Activated CD8-positive, alpha-beta memory T cell treated with anti-CD3 and anti-CD28 coated beads, Interleukin-2, amount 50 U/mL, for 4 hours (primary cell): ENCODE measurements at places on chromosomes 4 and X.

GRCh38 chrX:152892999-152893891 lies 4.6 kb upstream of the ZNF185 start:
- no peak for DNase-seq

- no peak for DNase-seq
These were observed 2050.7 kb downstream of the ARAP2 start for GRCh38 chr4:34193451-34194154.

GRCh38 chrX:9340598-9341290 lies 124.1 kb upstream of the TBL1X start:
- DNase-seq: peak; percentile 33

DNA sequence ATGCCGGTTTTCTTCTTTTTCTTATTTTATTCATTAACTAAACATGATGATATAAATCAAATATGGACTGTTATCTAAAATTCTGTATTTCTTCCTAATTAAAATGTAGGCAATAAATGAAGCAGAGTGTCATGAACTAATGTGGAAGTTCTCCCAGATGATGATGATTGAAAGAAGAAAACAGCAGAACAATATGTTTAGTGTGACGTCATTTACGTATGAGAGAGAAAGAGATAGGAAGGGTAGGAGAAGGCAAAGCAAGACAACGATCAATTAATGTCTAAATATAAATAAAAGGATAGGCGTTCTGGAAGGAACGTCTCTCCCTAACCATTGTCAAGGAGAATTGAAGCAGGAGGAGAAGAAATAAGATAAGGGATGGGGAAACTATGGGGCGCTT lies 105.2 kb downstream of the NEUROG2 start:
- no peak for DNase-seq

- no peak for DNase-seq
These were observed 2747.1 kb downstream of the PCDH7 start for GRCh38 chr4:33467291-33467690.

DNA sequence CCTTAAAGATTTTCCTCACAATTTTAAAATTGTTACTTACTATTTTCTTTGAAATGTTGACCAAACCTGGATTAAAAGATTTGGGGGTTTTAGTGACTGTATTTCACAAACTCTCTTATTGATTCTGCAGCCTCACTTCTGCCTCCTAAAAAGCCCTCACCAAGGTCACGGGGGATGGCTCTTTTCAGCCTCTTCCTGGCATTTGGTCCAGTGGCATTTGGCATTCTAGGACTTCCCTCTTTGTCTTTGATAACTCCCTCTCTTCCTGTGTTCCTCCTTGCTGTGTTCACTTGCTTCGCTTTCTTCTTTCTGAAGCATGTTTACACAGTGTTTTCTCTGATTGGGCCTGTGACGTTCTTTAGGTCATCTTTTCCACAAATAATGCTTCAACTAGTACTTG lies 21.5 kb downstream of the PKD2 start:
- no peak for DNase-seq

GRCh38 chr4:3307891-3308575 lies 15.2 kb downstream of the RGS12 start:
- DNase-seq: no peak

GRCh38 chrX:28586286-28586685 lies 960 bp upstream of the IL1RAPL1 start:
- DNase-seq: no peak

DNA sequence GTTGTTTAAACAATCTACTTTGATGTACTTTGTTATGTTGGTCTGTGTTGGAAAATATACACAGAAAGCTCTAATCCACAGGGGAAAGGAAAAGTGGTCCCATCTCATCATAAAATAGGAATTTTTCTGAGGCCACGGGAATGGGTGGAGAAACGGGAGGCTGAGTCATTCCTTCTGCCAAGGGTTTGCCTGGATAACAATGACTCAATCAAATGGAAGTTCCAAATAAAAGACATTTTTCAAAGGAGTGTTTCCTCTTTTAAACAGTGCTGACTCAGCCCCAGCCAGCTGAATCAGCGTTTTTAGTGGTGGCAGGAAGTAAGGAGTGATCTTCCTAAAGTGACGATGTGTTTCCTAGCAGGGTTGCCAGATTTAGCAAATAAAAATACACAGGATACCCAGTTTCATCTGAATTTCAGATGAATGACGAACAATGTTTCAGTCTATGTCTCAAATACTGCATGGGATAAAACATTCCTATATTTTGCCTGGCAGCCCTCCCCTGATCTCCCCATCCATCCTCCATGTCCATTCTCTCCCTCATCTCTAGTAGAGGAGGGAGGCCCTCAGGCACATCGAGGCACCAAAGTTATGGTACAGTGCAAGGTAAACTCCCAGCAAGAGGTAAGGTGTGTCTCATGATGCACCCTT lies 345.4 kb upstream of the GATB start:
- DNase-seq: no peak

- no peak for DNase-seq
These were observed 1883.4 kb downstream of the STIM2 start for GRCh38 chr4:28744066-28744465.

- no peak for DNase-seq
These were observed 422.3 kb downstream of the STPG2 start for GRCh38 chr4:97720869-97721432.

DNA sequence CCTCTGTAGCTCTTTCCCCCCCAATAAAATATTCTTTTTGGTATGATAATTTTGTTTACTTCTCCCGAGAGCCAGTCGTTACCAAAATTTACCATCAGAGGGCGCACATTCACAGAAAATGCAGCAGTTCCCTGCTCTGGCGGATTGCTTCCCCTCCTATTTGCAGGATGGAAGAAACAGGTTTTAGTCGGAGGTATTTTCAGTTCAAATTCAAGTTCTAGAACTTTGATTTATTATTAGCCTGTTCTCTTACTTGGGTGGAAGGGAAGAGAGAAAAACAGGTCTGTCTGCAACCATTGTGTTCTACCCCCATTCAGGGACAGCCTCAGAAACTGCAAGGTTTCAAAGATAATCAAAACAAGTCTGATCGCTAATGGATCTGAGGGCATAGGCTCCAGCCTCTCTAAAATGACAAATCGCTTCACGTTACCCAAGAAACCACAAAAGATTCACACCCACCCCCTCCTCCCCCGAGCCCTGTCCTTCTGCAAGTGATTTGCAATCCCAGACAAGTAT lies 263.8 kb upstream of the RPS6KA3 start:
- DNase-seq: peak; percentile 59

DNA sequence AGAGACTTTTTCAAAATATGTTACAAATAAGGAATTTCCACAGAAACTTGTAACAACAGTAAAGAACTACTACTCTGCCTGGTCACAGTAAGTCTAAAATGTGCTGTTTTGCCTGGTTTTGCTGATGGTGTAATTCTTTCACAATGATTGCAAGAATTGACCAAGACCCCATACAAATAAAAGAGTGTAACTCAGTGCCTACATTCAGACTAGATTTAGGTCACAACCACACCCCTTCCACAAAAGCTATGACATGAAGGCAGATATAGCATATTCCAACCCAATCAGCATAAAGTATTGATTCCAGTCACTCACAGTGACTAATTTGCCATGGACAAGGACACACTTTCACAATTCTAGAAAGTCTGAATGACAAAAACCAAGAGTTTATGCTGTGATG lies 53.7 kb upstream of the TMPRSS11F start:
- DNase-seq: no peak

- DNase-seq: no peak
These were observed 7.3 kb downstream of the TAB3 start for GRCh38 chrX:30881797-30882196.

GRCh38 chr4:15451181-15451865 lies 18.4 kb upstream of the CC2D2A start:
- no peak for DNase-seq

GRCh38 chrX:9557521-9557920 lies 92.7 kb downstream of the TBL1X start:
- DNase-seq: no peak

DNA sequence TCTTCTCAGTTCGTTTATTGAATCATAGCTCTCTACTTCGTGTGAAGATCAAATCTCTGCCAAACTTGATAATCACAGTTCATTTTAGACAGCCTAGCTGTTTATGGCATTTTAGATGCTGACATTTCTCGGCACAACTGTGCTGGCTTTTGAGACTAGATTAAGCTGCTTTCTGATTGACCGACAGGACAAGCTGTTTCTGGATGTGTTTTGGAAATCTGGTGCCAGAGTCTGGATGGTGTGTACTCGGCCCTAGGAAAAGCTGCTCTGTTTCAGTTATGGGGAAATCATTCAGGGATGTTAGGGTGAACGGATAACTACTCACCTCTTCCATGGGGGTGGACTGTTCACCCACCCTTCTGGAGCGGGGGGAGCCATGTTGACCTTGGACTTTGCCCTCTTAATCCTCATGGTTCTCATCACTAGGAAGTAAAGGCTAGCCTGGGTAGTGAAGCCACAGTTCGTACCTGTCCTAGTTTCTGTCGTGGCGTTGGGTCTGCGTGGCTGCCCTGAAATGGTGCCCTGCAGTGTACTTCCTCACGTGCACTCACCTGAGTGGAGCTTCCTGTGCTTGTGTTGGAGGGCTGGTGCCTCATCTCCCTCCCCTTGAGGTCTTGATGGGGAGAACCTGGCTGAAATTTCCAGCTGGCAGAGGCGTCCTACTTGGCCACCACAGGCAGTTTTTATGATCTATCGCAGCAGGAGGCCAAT lies 13.7 kb upstream of the WDR1 start:
- DNase-seq: no peak

GRCh38 chr4:140595065-140595464 lies 26.3 kb upstream of the UCP1 start:
- no peak for DNase-seq

- DNase-seq: no peak
These were observed 37.7 kb upstream of the LRBA start for GRCh38 chr4:151052785-151053184.

GRCh38 chr4:143335979-143336780 lies 496 bp upstream of the GAB1 start:
- DNase-seq: no peak

GRCh38 chrX:65528705-65529340 lies 5.8 kb downstream of the LAS1L start:
- DNase-seq: peak; percentile 70

- DNase-seq: no peak
These were observed 44.0 kb downstream of the ADRA2C start for GRCh38 chr4:3810111-3810680.

DNA sequence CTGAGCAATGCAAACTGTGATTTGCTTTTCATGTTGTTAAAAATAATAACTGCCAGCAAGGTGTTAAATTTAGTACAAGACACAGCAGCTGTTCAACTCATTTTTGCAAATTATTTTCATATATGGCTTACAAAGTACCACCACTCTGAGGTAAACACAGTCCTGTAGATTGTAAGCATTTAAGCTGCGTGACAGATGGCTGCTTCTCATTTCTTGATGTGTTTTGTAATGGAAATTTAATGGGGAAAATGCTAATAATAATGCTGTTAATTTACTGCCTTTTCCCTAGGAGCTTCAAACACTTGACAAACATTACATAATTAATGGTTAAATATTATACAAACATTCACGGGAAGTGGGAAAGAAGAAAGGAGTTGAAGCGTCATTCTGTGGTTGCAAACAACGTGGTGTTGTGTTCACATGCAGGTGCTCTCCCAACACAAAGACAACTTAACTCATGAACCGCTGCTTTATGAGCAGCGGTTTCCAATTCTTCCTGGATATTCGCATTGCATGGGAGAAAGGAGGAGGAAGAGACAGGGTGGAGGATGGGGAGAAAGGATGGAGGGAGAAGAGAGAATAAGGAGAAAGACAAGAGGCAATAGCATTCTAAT lies 236.8 kb upstream of the VCX start:
- no peak for DNase-seq

DNA sequence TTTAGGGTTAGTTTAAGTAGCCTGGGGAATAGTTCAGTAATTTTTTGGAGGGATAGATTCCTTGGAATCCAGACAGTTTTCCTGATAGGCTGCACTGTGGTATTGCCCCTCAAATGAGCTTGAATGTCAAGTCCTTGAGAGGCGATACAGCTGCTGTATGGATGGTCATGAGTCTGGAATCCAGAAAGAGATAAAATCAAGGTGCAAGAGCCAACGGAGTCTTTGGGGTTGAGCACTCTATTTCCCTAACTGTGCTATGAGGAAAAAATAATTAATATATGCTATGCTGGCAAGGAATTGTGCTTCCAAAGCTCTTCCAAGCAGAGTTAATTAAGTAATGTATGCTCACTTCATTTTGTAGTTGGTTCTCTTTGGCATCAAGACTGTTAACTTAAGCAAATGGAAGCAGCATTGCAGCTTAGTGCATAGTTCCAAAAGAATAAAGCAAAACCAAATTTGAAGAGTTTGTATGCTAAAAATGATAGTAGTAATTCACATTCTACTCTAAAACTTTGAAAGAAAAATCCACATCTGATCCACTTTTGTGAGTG lies 48.8 kb downstream of the LIMCH1 start:
- DNase-seq: no peak

DNA sequence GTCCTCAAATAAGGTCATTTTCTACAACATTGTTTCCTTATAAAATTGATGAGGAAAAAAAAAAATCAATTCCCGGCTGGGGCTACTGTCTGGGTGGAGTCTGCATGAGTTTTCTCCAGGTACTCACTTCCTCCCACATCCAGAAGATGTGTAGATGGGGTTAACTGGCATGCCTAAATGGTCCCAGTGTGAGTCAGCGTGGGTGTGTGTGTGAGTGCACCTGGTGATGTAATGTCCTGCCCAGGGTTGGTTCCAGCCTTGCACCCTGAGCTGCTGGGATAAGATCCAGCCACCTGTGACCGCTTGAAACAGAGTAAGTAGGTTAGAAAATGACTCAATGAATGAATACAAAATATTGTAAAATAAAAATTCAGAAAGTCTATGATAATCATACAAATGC lies 11.1 kb downstream of the USP26 start:
- DNase-seq: no peak

GRCh38 chr4:120731561-120731960 lies 191.0 kb downstream of the PRDM5 start:
- no peak for DNase-seq

DNA sequence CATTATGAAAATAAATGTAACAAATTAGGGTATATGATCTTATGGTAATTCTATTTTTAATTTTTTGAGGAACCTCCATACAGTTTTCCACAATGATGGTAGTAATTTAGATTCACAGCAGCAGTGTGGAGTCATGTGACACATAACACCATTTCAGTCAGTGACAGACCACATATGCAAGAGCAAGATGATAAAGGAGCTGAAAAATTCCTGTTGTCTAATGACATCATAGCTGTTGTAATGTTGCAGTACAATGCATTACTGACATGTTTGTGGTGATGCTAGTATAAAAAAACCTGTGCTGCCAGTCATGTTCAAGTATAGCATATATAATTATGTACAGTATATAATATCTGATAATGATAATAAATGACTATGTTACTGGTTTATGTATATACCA lies 28.5 kb downstream of the EMCN start:
- no peak for DNase-seq

- DNase-seq: no peak
These were observed at the start of gene EDA2R for GRCh38 chrX:66638591-66639500. Gene EDA2R, minus strand, starts transcription at chrX:66639078. Its CDS starts 23,058 bp downstream, at chrX:66616020.

- DNase-seq: no peak
These were observed 179.7 kb downstream of the AMELX start for GRCh38 chrX:11472879-11473278.

GRCh38 chr4:127632420-127633403 lies at the start of gene INTU:
Gene INTU, plus strand, starts transcription at chr4:127632957. Its CDS starts 78 bp downstream, at chr4:127633035.
- DNase-seq: no peak

GRCh38 chrX:39675619-39676018 lies 422.1 kb downstream of the BCOR start:
- no peak for DNase-seq

- no peak for DNase-seq
These were observed 83.2 kb upstream of the FAT1 start for GRCh38 chr4:186806679-186807421.
